ENCODE measurements at places on chromosomes 2 and 18. TPM values are rescaled to one million over a fixed set of nuclear protein-coding genes. Genes with fewer than 3 reads are reported as not detected.

- peak; percentile 58 for DNase-seq
These were observed 2.6 kb downstream of the ADCYAP1 start for GRCh38 chr18:907115-907884.

DNA sequence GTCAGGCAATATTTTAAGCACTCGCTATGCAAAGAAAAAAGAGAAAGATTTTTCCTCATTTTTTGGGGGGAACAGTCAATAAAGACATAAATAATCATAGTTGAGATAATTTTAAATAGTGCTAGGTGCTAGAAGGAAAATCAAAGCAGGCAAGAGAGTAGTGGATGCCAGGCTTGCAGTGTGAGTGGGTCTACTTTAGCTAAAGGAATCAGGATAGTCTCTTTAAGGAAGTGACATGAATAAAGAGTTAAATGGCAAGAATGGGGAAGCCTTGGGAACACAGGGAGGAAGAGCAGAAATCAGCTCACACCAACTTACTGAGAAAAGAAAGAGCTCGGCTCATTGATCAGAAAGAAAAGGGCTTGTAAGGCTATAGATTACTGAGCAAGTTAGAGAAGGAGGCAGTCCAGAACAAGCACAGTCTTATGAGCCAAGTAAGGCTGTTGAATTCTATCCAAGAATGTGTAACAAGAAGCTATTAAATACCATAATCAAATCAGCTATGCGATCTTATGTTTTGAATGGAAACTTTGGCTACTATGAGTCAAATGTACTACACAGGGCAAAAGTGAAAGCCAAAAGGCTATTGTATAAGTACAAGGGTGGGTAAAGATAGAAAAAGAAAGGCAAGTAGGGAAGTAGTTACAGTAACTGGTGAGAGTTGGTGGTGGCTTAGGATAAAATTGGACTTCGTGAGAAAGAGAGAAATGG is 833.8 kb upstream of the PIK3C3 start:
- no peak for DNase-seq

DNA sequence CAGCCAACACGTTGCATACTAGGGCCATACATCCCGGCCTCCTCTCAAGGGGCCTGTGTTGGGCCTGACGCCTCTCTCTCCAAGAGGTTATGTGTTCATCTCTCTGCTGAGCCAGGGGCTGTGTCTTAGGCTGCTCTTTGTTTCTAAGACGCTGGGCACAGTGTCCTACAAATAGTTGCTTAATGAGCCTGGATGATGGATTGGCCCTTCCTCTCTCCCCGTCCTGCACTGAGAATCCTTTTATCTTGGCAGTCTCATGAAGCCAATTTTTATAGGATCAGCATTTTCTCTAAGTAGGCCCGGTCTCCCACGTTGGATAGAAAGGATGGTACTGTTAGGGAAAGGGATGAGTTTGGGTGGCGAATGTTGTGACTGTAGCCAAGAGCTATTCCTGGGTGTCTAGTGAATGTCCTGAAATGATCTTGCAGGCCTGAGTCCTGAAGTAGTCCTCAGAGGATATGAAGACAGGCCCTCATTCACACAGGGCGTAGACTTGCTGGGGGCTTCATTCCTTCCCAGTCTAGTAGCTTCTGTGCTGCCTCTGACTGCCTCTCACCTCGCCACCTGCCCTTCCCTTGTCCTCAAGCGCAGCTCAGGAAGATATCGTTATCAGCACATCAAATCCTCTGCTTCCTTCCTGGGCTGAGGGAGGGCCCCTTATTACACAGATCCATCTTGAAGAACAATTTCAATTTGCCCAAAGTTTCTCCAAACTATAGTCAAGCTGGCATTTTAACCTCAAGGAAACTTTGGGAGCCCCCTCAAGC is 8.8 kb downstream of the LBH start:
- DNase-seq = no peak

GRCh38 chr2:134446383-134447017 is 192.6 kb downstream of the MGAT5 start:
- DNase-seq = no peak

DNA sequence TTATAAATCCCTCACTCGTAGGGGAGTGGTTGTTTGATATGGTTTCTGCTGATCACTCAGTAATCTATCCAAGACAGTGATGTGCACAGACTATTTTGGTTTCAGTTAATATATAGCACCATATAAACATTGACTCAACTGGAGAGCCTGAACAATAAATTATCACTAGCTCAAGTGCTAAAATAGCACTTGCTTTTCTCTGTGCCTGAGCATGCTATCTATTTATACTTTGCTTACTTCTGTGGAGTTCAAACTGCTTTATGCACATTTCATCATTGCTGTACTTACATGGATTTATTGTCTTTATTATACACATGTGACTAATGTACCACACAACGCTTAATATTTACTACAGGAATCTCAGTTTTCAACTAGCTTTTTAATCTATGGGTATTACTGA is 133.6 kb downstream of the BCL2 start:
- DNase-seq = no peak

- no peak for DNase-seq
These were observed 96.4 kb upstream of the LDAH start for GRCh38 chr2:20919297-20919800.

GRCh38 chr2:100425107-100425506 is 7.6 kb upstream of the CHST10 start:
- DNase-seq = no peak

DNA sequence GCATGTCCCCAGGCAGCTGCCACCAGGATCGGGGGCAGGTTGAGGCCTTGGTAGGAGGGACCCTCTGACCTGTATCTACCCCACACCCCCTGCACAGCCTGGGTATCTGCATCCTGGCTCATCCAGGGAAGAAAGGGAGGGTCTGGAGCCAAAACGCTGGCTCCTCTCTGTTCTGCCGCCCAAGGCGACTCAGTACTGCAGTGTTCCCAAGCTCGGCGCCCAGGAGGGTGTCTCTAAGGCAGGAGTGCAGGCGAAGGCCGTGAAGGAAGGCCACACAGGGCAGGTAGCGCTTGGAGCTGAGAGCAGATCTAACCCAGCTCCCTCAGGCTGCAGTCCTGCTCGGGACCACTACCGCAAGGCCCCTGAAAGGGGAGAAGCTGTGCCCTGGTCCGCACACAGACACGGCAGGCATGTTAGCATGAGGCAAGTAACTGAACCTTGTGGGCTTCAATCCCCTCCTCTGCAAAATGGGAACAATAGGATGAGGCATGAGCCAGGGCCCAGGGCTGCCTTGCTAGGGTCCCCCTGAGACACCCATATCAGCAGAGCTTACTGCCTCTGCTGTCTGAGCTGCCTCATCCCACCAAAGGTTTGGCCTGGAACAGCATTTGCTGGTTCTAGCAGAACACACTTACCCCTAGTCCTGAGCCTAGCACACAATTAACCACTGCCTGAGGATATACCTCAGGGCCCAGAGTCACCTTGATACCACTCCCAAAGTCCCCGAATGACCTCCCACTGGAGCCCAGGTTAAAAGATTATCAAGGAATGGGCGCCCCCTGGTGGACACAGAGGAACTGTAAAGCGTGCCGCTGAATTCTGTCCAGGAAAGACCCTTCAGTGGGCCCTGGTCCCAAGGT is 6.5 kb downstream of the PTMA start:
- peak; percentile 79 for DNase-seq

- DNase-seq = no peak
These were observed 24.4 kb downstream of the EIF4E2 start for GRCh38 chr2:232574674-232575403.

DNA sequence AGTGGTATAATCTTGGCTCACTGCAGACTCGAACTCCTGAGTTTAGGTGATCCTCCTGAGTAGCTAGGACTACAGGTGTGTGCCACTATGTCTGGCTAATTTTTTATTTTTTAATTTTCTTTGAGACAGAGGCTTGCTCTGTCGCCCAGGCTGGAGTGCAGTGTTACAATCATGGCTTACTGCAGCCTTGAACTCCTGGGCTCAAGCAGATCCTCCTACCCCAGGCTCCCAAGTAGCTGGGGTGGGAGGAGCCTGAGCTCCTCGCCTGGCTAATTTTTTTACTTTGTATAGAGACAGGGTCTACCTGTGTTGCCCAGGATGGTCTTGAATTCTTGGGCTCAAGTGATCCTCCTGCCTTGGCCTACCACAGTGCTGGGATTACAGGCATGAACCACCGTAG is 62.5 kb downstream of the BABAM2 start:
- DNase-seq = no peak

GAD1 gene
- polyA plus RNA-seq = 4.1 TPM

ASXL3 gene
- polyA plus RNA-seq = 0.71 TPM

FAM168B gene
- 34.1 TPM for polyA plus RNA-seq

RAPGEF4 gene
- 3.8 TPM for polyA plus RNA-seq

GALNT13 gene
- polyA plus RNA-seq = not detected
